Epithelial cell of alveolus of lung (primary cell): ENCODE measurements at places on chromosomes 3 and 15. TPM values are rescaled to one million over a fixed set of nuclear protein-coding genes. Genes with fewer than 3 reads are reported as not detected.

The IP6K1 gene
- 27.9 and 51.2 TPM in 2 replicates for total RNA-seq

The GPR149 gene
- not detected in 2 replicates for total RNA-seq

The LEKR1 gene
- 0.24 and 0.39 TPM in 2 replicates for total RNA-seq

The POMGNT2 gene
- 22.2 and 22.4 TPM in 2 replicates for total RNA-seq

The B3GALNT1 gene
- total RNA-seq: 13.1 and 15.9 TPM in 2 replicates

The MOBP gene
- total RNA-seq: not detected in 2 replicates

The NEDD4 gene
- 19.0 and 19.9 TPM in 2 replicates for total RNA-seq

The CCNB2 gene
- total RNA-seq: 36.6 and 54.8 TPM in 2 replicates

The KIF23 gene
- total RNA-seq: 12.9 and 29.2 TPM in 2 replicates

The IL1RAP gene
- 6.1 and 10.3 TPM in 2 replicates for total RNA-seq

The CPNE9 gene
- not detected in 2 replicates for total RNA-seq

The ABCC5 gene
- total RNA-seq: 6.1 and 9.7 TPM in 2 replicates

The GJD2 gene
- total RNA-seq: not detected in 2 replicates

The CISH gene
- total RNA-seq: 2.7 and 3.3 TPM in 2 replicates

The SLC22A14 gene
- total RNA-seq: 0.40 TPM in 1 of 2 replicates, not detected in the other

The SLC12A8 gene
- total RNA-seq: 12.1 and 14.7 TPM in 2 replicates

The TBC1D2B gene
- total RNA-seq: 24.2 and 49.1 TPM in 2 replicates

The ARGFX gene
- total RNA-seq: not detected in 2 replicates

The CADPS gene
- total RNA-seq: 1.9 and 5.6 TPM in 2 replicates

The NDUFB5 gene
- 95.8 and 107 TPM in 2 replicates for total RNA-seq

The ITIH3 gene
- 0.13 TPM in 1 of 2 replicates, not detected in the other for total RNA-seq

The SLC12A1 gene
- total RNA-seq: 0.13 TPM in 1 of 2 replicates, not detected in the other

The LOXL1 gene
- total RNA-seq: 47.2 and 63.7 TPM in 2 replicates

The NIPA2 gene
- 52.1 and 58.8 TPM in 2 replicates for total RNA-seq

The CCR3 gene
- total RNA-seq: not detected in 2 replicates

The TCTA gene
- 30.3 and 34.0 TPM in 2 replicates for total RNA-seq

The CLDN16 gene
- 0.26 TPM in 1 of 2 replicates, not detected in the other for total RNA-seq

The FETUB gene
- total RNA-seq: not detected in 2 replicates

The LMCD1 gene
- 24.7 and 274 TPM in 2 replicates for total RNA-seq

The GHSR gene
- total RNA-seq: not detected in 2 replicates
